Right atrium auricular region (tissue), 2 donors: ENCODE measurements at places on chromosomes 1 and 21. TPM values are rescaled to one million over a fixed set of nuclear protein-coding genes. Genes with fewer than 3 reads are reported as not detected.

The LRRC3 gene
- total RNA-seq, result 1.1 TPM

DNA sequence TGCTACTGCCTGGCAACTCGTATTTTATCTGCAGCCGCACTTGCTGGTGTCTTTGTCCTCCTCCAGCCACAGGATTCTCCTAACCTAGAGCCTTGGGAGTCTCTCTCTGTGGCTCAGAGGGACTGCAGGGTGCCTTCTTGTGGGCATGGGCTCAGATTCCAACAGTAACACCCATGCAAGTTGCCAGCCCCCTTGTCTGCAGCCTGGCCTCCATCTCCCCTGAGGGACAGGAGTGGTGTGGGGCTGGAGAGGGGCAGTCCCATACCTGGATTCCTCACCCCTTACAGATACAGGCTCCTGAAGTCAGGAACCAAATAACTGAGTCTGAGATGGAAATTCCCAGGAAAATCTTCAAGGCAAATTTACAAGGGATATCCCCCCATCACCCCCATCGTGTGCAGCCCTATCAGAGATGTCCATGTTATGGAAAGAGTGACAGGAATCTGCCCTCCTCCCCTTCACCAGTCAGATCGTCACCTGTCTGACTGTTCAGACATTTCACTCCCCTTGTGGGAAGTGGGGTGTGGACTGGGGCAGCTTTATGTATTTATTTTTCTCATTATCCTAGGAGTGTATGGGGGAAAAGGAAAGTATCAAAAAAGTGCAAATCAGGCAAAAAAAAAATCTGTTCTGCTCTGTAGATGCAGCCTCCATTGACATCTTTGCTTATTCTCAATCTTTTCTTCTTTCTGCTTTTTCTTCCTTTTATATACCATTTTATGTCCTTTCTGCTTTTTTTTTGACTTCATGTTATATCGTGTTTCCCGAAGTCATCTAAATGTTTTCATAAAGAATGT lies 70.8 kb downstream of the MAN1C1 start:
- no peak for DNase-seq

The RGS8 gene
- total RNA-seq, result 0.31 TPM

The TMEM52 gene
- total RNA-seq, result 1.8 TPM
